CD4-positive, CD25-positive, alpha-beta regulatory T cell (primary cell): ENCODE measurements at places on chromosomes 2 and 18.

DNA sequence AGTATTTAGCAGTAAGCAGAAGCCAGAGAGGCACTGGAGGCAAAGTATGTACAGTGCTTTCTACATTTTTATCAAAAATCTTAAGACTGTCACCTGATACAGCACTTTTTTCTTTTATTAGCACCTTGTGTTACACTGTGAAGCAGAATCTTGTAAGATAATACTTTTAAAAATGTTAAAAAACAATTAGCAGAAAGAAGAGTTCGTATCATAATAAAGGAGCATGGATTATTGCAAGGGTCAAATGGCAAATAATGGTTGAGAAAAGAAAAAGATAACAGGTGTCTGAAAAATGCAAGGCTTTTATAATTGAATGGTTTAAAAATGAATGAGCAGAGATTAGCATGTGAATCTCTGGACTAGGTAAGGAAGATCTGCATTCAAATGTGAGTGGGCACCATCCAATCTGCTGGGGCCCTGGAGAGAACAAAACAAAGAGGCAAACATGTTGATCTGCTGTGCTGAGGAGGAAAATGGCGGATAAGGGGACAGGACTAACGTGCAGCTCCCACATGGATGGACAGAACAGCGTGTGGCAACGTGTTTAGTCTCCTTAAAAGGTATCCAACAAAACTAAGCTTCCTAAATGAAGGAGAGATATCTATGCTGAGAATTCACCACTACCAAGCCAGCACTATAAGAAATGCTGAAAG is 9.5 kb downstream of the CEBPZOS start:
- no peak for DNase-seq

DNA sequence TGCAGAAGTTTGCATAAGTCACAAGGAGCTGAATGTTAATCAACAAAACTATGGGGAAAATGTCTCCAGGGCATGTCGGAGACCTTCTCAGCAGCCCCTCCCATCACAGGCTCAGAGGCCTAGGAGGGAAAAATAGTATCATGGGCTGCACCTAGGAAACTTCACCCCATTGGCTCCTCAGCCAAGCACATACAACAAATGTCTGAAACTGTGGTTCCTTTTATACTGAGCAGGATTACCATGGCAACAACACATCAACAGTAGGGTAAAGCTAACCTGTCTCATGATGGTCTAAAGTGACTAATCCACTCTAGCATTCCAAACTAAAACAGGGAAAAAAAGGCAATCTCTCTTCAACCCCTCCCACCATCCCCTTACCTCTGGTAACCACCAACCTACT is 3.2 kb upstream of the NEMP2 start:
- DNase-seq, result no peak

- no peak for DNase-seq
Observed at GRCh38 chr2:107936433-107937359, 49.6 kb upstream of the SLC5A7 start.

DNA sequence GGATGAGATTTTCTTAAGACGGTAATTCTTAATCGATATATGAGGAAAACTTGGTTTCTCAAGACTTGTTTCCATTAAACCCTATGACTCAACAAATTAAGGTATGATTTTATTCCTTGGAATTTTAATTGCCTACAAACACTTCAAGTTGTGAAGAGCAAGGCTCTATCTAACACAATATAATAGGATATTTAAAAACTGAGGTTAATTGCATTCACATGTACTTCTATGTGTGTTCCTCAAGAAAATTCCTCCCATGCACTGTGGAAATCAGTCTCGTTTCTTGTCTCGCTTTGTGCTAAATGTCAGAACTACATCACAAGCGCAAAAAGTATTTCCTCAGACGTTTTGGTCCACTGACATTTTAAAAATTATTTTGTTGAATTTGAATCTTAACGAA is 109.6 kb upstream of the UNC80 start:
- DNase-seq, result no peak

DNA sequence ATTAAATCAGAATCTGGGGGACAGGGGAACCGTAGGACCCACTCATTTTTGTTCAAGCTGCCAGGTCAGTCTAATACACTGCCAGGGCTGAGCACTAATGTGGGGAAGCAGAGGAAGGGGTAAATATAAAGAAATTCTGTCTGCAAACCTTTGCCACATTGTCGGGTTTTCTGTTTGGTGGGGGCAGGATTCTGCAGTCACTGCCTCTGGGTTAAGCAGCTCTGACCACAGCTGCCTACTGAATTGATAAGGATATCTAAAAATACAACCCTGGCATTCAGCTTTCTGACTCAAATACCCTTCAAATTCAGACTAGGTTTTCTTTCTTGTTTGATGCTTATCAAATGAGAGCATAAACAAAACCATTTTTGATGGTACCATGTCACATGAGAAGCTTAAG is 6.0 kb downstream of the DNER start:
- DNase-seq, result no peak

GRCh38 chr2:11128243-11128951 is 26.9 kb upstream of the SLC66A3 start:
- DNase-seq, result no peak

- DNase-seq, result no peak
Observed at GRCh38 chr2:83967854-83968253, 491.2 kb downstream of the SUCLG1 start.

DNA sequence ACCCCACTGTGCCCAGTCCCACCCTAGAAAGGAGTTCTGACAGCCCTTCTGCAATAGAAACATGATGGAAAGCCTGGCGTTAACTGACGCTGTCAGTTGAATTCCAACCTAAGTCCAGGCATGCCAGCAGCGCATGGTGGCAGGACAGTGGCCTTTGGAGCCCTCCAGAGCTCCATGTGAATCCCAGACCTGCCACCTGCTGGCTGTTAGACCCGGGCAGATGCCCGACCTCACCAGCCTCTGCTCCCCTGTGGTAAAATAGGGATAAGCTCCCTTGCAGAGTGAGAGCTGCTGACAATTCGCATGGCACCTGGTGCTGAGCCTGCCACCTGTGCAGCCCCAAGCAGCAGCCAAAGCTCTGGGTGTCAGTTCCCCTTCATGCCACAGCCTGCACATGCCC is 138.6 kb downstream of the LOXHD1 start:
- DNase-seq, result no peak

DNA sequence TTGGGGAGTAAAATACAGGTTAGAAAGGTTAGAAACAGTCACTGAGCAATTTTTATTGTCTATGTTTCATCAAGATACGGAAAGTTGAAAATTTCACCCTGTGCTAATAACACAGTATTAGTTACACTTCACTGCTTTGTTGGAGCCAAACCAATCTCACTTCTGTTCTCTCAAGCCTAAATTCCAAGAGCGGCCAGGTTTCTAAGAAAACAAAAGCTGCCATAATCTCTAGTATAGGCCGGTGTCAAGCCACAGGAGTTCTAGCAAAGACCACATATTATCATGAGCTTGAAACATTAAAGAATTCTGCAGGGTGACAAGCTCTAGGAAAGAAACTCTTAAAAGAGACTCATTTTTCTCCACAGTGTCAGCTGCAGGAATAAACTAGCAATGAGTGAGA is 128.7 kb downstream of the TXNL1 start:
- no peak for DNase-seq
